ENCODE measurements at places on chromosomes 7 and 10.

- DNase-seq, result peak; percentile 14
Observed at GRCh38 chr10:89242345-89242684, 9.3 kb downstream of the LIPA start.

DNA sequence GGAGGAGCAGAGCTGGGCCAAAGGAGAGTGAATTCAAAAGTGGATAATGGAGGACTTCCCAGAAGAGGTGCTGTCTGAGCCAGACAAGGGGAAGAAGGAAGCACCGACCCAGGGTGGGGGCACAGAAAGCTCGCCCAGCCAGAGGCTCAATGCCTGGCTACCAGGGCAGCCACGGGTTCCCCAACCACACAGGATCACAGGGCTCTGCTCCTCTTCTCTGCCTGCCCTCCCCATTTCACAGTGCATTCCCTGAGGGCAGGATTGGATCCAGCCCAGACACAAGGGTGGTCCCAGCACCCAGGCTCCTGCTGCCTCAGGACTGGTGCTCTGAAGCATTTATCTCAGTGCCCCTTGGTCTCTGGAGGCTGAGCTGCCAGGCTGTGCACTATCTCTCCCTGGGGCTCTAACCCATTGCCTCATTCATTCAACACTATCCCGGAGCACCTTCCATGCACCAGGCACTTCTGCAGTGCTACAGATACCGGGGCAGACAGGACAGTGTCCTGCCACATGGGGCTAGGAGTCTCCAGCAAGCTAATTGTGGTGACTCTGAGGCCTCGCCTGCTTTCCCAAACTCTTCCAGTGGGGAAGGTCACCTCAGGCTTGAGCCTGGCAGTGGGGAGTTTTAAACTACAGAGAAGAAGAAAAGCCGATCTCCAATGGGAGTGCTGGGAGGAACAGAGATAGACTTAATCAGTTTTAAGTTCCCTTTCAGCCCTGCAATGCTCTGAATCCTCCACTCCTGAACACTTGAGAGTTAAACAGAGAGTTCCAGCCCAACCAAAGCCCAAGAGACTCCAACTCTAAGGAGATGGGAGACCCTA, 201.8 kb upstream of the ZMIZ1 start:
- no peak for DNase-seq

GRCh38 chr10:88934900-88935672, 17.5 kb downstream of the ACTA2 start:
- DNase-seq, result peak; percentile 73

- DNase-seq, result no peak
Observed at GRCh38 chr7:126937171-126937570, 315.6 kb downstream of the GRM8 start.

DNA sequence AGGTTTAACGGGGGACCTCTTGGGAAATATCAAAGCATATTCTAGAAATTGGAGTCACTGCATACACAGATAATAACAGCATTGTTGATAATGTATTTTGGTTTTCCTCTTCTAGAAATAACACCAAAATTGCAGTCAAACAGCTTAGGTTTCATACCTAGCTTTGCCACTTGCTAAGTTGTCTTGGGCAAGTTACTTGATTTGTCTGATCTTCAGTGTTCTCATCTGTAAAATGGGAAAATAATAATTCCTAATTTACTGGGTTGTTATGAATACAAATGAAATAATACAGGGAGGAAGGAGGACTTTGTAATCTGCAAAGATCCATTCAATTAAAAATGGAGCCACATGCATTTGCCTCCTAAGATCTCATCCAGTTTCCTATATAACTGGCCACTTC, 20.3 kb upstream of the NUP205 start:
- no peak for DNase-seq

GRCh38 chr7:16223963-16224707, 197.2 kb downstream of the CRPPA start:
- no peak for DNase-seq

- peak; percentile 70 for DNase-seq
Observed at GRCh38 chr7:79317728-79318127, 135.7 kb downstream of the MAGI2 start.

DNA sequence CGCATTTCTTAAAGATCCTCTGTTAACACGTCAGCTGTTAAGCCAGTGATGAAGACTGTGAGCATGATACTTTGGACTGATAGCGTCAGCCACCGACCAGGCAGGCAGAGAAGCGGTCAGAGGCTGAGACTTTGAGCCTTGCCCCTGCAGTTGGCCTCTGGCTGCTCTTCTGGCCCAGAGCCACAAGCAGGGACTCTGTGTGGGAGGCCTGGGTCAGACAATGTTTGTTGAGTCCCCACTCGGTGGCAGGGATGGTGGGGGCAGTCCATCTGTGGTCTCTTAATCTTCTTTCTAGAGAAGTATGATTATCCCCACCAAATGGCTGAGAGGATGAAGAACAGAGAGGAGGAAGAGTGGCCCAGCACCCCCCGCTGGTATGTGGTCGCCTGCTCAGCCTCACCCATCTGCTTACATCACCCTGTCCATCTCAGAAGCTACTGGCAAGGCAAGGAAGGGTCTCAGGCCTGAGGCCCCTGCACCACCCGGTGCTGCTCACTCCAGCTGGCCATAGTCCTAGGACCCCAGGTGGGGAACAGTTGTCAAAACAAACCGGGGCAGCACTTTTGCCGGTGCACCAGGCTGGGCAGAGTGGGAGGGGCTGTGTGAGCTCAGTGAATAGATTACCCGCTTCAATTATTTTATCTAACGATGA, 202.9 kb downstream of the GRID1 start:
- no peak for DNase-seq

DNA sequence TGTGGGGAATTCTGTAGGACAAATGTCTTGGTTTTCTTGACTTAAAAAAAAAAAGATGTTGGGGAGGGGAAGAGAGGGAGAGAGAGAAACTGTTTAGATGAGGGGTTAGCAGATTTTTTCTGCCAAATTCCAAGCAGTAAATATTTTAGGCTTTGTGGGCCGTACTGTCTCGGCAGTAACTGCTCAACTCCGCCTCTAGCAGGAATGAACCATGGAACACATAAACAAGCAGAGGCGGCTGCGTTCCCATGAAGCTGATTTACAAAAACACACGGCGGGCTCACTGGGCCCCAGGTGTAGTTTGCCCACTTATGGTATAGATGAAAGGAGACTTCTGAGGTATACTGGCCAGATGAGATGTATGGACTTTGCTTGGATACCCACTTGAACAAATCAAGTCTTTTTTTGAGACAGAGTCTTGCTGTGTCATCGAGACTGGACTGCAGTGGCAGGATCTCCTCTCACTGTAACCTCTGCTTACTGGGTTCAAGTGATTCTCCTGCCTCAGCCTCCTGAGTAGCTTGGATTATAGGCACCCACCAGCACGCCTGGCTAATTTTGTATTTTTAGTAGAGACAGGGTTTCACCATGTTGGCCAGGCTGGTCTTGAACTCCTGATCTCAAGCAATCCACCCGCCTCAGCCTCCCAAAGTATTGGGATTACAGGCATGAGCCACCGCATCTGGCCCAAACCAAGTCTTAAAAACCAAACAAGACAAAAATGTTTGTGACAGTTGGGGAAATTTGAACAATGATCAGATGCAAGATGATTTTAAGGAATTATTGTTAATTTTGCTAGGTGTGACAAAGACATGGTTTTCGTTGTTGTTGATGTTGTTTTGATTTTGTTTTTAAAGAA, 9.7 kb upstream of the ADAMTS14 start:
- DNase-seq, result no peak

DNA sequence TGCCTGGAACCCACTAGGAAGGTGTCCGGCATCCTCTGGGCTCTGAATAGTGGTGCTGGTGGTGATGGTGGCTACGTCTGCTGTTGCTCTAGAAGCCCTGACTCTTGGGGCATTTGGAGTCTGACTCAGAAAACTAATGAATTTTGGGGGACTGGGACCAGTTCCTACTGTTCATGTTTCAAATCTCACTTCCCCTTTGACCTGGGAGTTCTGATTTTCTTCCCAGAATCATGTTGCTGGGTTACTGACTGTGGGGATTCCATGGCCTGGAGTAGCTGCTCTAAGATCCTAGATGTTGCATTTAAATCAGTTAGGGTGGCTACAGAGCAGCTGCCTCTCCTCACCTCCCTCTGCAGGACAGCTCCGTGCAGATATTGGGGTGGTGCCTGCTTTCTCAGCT, 3.2 kb downstream of the TSPAN33 start:
- no peak for DNase-seq

DNA sequence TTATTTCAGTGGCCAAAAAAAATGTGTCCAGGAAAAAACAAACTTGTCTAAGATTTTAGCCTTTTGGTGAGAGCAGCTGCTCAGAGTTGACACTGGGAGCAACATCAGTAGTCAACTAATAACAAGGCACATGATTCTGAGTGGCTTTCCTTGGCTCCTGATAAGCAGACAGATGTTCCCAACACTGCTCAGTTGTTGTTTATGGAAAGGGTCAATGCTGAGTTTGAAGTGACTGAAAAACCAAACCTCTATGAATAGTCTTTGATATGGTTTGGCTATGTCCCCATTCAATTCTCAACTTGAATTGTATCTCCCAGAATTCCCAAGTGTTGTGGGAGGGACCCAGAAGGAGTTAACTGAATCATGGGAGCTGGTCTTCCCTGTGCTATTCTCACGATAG, 12.3 kb downstream of the DYDC1 start:
- no peak for DNase-seq

GRCh38 chr7:140691376-140692045, 5.0 kb upstream of the NDUFB2 start:
- DNase-seq, result no peak

DNA sequence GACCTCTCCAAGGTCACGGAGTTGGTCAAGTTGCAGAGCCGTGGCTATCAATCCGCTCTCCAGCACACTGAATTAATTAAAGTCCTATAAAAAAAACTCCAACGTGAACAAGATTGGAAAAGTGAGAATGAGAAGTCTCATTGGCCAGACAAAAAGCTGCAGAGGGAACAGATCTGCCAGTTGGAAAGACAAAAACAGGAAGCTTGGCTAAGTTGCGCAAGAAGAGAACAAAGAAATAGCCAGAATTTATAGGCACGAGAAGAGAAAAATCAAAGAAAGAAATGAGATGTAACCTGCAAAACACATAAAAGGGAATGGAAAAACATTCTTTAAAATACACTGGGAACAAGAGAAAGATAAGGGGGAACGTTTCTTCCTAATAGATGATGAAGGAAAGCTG, 45.7 kb upstream of the CRTAC1 start:
- no peak for DNase-seq

- DNase-seq, result peak; percentile 11
Observed at GRCh38 chr7:31160941-31161340, 108.8 kb downstream of the ADCYAP1R1 start.

- no peak for DNase-seq
Observed at GRCh38 chr7:146479040-146479439, 362.4 kb downstream of the CNTNAP2 start.

DNA sequence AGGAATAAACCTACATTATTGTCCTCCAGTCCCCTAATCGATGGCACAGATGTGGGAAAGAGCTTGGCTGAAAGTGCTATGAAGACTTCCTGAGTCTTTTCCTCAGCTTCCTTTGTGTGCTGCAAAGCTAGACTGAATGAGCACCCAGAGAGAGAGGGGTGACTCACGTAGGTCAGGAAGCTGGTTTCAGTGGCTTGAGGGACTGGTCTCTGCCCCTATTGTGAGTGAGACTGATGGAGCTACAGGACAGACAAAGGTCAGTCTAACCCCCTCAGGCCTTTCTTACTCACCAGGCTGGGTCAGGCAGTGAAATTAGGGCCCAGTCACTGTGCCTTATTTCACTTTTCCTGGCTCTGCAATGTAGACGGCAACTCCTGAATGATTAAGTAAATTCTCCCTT, 171.1 kb upstream of the GRB10 start:
- DNase-seq, result no peak

GRCh38 chr7:135901585-135902540, 75.3 kb downstream of the MTPN start:
- DNase-seq, result no peak

- no peak for DNase-seq
Observed at GRCh38 chr10:100751211-100751933, 6.0 kb downstream of the PAX2 start.

GRCh38 chr10:106795619-106796018, 368.9 kb downstream of the SORCS1 start:
- no peak for DNase-seq

- DNase-seq, result no peak
Observed at GRCh38 chr7:1542841-1543747, 12.6 kb downstream of the MAFK start.

DNA sequence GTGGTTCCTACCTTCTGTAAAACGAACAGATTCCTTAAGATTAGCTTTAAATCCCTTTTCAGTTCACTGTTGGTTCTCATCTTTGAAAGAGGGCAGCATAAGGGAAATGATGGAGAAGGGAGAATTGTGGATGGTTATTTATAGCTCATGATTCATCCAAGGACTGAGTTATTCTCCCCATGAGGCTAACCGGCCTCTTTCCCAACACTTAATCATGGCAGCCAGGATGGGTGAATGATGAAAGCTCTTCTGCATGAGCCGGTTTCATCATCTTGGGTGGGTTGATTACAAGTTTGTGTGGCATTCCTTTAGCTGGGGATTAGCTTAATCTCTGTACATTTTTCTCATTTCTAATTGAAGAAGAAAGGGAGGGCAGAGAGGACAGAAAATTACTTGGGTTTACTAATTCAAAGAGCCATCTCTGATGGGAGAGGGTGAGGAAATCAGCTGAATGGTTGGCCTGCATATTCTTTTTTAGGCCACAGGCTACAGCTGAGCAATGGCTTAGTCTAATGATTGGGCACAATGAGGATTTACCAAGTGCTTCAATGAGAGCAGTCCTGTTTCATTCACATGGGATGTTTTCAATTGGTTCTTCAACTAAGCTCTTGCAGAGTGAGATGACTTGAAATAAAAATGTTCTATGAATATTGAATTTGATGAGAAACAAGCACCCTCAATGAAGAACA, 250.0 kb downstream of the BMPER start:
- DNase-seq, result peak; percentile 73

DNA sequence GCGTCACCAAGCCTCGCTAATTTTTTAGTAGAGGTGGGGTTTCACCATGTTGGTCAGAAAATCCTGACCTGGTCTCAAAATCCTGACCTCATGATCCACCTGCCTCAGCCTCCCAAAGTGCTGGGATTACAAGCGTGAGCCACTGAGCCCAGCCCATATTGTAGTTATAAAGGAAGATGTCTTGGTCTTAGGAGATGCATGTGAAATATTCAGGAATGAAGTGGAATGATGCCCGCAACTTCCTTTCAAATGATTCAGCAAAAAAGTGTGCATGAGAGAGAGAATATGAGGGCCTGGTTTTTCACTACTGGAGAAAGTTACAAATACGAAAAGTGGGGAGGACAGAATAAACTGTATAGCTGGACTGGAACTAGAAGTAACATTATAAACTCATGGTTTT, 15.9 kb downstream of the TMEM209 start:
- no peak for DNase-seq

DNA sequence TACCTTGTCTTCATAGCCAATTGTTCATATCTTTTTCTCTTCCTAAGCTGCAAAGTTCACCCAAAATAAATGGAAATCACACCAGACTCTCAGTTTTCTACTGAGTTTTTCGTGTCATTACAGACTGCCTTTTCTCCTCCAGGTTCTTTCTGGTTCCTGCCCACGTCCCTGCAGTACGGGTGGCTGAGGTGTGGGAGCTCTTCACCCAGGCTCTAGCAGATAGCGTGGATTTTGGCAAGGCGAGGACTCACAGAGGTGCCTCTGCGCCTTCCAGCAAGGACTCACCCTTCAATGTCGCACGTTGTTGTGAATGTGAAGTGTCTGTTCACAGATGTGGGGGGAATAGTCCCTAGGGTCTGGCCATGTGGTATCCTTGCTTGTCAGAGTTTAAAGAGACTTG, 71.6 kb downstream of the ABCA13 start:
- no peak for DNase-seq

GRCh38 chr7:70183278-70183677, 585.0 kb downstream of the AUTS2 start:
- DNase-seq, result no peak

- DNase-seq, result no peak
Observed at GRCh38 chr7:14147532-14147931, 158.1 kb upstream of the ETV1 start.

- DNase-seq, result peak; percentile 87
Observed at GRCh38 chr7:30142710-30143109, 7.9 kb downstream of the MTURN start.

Data from foreskin keratinocyte (primary cell).